Fibroblast of the conjunctiva (primary cell): ENCODE measurements at places on chromosomes 5 and 9.
A peak's percentile ranks its signal among the peaks of the same experiment; 100 is the strongest.

GRCh38 chr9:16868701-16869100, 1.8 kb downstream of the BNC2 start:
- DNase-seq = no peak

GRCh38 chr5:78915170-78915569, 69.9 kb downstream of the ARSB start:
- DNase-seq = no peak

DNA sequence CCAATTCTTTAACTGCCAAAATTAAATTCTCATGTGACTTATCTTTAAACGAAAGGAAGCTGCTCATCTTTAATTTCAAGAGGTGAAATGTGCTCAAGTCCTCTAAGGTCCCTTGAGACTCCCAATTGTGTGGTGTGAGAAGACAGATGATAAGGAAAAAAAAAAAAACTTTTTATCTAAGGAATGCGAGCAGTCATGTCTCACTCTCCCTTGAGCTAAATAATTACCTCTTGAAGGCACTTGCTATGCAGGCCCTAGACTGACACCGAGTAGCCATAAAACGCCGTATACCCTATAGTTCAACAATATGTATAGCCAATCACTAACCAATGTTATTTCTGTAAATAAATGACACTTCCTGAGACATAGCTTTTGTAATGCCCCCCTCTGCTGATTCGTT, 1.5 kb upstream of the DTWD2 start:
- DNase-seq = no peak

DNA sequence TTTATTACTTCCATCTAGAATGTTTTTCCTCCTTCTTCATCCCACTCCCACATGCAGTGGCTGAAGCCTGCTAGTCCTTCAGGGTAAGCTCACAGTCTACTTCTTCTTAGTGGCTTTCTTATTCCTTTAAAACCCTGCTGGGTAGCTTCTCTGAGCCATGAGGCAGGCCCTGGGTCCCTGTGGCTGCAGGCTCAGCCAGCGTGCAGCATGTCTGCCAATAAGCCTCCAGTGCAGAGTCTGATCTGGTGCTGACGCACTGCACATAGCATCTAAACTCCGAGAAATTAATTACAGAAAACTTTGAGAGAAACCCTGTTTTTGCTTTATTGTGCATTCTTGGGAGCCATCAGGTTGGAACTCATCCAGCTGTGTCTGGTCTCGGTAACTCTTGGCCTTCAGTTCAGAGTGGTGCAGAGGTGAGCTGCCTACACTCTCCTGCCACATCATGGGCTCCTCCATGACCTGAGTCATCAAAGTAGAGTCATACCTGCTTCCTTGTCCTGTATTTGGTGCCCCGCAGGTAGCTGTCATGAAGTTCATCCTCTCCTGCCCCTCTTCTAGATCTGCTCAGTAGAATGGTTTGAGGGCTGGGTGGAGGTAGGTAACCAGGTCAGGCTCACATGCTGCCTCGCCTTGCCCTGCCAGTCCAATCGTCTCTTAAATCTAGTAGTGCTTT, 339.4 kb downstream of the KDM4C start:
- no peak for DNase-seq

GRCh38 chr9:75891771-75892215, 1.3 kb downstream of the PCSK5 start:
- DNase-seq = no peak

- DNase-seq = peak; percentile 95
Measured at GRCh38 chr9:21549251-21549765, 67.2 kb upstream of the IFNE start.

- no peak for DNase-seq
Measured at GRCh38 chr9:34884747-34885189, 73.3 kb upstream of the PHF24 start.

- DNase-seq = no peak
Measured at GRCh38 chr5:64790210-64790609, 21.5 kb downstream of the CWC27 start.

DNA sequence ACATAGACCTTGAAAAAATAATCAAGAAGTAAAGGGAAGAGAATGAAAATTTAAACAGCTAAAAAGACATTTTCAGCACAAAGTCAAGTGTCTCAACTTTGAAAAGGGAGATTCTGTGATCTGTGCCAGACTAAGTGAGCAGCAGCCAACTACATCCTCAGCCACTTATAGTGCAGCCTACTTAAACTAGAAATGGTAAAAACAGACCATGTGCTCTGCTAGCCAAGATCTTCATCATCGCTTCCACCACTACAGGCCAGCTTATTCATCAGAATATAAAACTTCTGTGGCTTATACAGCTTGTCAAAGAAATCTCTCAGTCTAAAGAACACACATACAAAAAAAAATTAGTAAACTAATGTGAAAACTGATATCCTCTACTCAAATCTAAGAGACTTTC, 63.5 kb downstream of the CEMIP2 start:
- DNase-seq = no peak

GRCh38 chr9:82882138-82882537, 180.8 kb downstream of the RASEF start:
- no peak for DNase-seq

DNA sequence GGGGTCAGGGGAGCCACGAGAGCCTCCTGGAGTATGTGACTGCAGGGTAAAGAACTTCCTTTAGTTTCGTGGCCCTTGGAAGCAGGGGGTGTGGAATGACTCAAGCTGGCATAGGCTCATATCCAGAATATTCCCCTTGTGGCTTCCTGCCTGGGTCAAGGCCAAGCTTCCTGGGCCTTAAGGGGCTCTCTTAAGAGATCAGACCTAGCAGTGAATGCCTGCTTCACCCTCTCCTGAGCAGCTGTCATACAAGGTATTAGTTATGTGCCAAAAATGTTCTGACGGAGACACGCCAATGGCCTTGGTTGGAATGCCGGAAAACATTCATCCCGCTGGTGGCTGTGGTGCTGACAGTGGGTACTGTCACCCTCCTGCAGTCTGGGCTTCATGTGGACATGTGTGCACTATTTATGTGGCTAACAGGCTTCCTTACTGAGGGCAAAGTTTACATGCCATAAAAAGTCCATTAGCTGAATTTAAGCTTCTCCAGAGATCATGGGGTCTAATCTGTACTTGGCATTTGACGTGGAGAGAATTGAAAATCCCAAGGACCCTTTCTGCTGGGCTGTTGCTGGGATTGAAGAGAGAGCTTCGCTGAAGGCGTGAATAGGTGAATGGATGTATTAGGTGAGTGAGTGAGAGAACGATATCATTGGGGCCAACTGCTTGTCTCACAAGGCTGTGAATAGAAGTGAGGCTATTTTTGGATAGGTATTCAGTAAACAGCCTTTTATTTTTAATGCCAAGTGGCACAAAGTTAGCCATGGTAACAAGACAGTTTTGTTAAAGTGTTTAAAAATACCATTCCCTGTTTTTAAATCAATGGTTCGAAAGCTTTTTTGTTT, 156.8 kb downstream of the MACROH2A1 start:
- no peak for DNase-seq

- DNase-seq = no peak
Measured at GRCh38 chr9:19785230-19785629, 3.6 kb downstream of the SLC24A2 start.

- DNase-seq = no peak
Measured at GRCh38 chr9:125732562-125732961, 14.6 kb upstream of the PBX3 start.

- DNase-seq = no peak
Measured at GRCh38 chr5:57094753-57095683, 78.8 kb upstream of the GPBP1 start.

GRCh38 chr9:95515272-95516113, 1.3 kb downstream of the PTCH1 start:
- no peak for DNase-seq

GRCh38 chr9:134043531-134043988, 18.3 kb downstream of the BRD3OS start:
- DNase-seq = no peak

- no peak for DNase-seq
Measured at GRCh38 chr5:92908952-92909601, 671.9 kb downstream of the NR2F1-AS1 start.

GRCh38 chr5:53974021-53974420, 336.4 kb downstream of the ARL15 start:
- no peak for DNase-seq

DNA sequence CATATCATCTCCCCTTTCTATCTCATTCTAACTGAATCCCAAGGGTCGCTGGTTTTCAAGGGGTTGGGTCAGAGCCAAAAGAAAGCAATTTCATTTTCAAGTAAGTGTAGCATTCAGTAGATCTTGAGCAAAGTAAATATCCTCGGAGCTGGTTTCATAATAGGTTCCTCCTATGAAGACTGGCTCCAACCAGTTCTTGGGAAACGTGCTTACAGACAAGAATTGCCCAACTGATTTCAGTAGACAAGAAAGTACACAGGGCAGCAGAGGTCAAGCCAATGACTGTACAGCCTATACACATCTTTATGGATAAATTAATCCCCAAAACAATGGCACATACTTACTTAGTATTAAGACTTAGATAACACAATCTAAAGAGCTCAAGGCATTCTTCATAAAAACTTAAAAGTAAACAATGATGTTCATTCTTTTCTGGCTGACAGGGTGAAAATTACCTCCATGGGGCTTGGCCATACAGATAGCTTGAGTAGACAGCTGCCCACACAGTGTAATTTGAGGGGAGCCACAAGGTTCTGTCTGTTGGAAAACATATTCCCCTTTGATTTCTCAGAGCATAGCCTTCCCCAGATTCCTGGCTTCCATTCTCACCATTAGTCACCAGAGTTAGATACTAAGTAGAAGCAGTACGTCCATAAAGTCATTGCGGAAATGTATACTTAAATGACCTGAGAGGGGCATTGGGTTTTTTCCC, 163.9 kb downstream of the ARRDC3 start:
- peak; percentile 77 for DNase-seq

- DNase-seq = no peak
Measured at GRCh38 chr5:128426090-128426534, 111.9 kb downstream of the FBN2 start.

DNA sequence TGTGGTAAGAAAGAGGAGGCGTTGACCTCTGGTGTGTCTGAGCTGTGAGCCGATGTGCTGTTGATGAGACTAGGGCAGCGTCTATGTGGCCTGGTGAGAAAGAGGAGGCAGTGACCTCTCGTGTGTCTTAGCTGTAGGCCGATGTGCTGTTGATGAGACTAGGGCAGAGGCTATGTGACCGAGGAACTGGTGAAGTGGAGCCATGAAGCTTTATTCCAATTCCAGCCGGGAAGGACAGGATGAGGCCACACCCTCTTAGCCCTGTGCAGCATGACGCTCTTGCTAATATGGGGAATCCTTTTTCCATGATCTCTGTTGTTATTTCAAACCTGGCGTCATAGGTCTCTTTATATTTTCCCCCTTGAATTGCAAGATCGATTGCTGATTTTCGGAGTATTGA, 172.4 kb downstream of the GOLPH3 start:
- no peak for DNase-seq

DNA sequence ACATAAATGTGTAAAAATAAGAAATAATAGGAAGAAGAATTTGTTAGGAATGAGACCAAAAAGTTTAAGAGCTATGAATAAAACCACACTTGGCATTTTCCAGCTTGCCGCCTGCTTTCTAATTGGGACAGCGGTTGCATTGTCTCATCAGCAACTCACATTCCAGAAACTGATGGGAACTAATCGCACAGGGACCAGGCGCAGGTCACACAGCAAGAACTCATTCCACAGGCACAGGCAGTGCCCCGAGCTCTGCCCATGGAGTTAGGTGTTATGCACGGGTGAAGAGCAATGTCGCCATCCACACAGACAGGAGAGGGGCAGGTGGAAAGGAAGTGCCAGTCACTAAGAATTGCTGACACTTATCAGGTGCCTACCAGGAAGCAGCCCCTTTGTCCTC, 279.9 kb downstream of the NSG2 start:
- DNase-seq = no peak

DNA sequence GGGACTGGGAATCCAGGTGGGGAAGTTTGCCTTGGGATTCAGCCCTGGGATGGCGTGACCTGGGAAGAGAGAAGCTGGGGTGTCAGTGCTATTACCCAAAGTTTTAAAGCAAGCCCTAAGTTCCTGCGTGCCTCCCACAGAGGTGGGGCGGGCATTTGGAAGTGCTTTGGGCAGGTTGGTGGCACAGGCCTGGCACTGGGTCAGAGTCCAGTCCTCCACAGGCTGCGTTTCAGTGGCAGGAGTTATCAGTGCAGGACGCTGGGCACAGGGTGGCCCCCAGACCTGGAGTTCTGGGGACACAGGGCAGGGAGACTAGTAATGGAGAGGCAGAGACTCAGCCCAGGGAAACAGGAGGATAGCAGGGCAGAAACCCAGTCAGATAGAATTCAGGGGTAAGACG, 147.2 kb downstream of the MAST4 start:
- DNase-seq = no peak

- no peak for DNase-seq
Measured at GRCh38 chr9:128271112-128271511, 4.7 kb downstream of the GOLGA2 start.

GRCh38 chr5:179166886-179167841, 107.0 kb downstream of the ZNF354C start:
- DNase-seq = peak; percentile 29

DNA sequence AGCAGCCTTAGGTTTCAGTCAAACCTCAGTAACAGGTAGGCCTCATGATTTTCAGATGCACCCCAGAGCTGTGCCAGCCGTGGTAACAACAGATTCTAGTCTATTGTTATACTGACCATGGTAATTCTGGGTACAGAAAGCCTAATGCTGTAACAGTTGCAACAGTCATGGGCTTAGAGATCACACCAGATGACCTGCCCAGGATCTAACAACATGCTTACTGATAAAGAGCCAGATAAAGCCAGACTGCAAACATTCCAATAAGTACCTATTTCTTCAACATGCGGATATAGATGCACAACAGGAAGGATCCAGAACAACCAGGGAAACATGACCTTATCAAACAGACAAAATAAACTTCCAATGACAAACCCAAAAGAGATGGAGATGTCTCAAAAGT, 42.8 kb downstream of the CERT1 start:
- DNase-seq = no peak

DNA sequence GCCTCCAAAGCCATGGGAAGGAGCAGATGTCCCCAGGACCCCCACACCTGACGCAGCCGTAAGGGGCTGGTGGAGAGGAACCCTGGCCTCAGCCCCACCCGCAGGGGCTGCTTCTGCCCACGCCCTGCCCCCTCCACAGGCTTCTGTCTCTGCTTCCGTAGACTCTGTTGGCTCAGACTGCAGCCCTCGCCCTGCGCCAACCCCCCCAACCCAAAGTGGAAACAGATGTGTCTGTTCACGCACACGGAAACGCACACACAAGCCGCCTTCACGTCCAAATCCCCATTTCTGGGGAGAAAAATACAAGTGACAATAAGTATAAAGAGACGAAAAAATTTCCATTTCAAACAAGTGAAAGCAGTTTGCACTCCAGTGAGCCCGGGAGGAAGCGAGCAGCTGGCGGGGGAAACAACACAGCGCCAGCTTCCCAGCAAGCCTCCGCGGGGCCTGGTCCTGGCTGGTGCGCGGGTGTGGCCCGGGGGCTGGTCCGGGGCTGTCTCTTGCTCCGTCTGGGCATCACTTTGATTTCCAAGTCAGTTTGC, 32.6 kb upstream of the RXRA start:
- no peak for DNase-seq

DNA sequence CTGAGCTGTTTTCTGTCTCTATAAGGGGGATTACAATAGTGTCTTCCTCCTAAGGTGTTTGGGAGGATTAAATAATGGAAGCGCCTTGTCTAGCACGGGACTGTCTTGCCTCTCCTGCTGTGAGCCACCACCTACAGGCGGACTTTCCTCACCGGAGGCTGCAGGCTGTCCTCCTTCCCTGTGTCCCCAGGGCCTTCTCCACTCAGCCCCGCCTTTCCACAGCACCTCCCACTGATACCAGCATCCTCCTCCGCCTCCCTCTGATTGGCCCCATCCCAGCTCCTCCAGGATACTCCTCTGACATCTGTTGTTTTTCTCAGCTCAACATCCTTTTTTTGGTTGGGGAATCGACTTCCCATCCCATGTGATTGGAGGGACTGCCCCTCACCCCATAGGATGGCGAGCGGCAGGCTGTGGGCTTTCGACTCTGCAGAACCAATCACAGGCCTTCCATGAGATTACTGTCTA, 851 bp upstream of the ZDHHC12 start:
- DNase-seq = peak; percentile 40
